ENCODE measurements at places on chromosomes 12 and 14.

DNA sequence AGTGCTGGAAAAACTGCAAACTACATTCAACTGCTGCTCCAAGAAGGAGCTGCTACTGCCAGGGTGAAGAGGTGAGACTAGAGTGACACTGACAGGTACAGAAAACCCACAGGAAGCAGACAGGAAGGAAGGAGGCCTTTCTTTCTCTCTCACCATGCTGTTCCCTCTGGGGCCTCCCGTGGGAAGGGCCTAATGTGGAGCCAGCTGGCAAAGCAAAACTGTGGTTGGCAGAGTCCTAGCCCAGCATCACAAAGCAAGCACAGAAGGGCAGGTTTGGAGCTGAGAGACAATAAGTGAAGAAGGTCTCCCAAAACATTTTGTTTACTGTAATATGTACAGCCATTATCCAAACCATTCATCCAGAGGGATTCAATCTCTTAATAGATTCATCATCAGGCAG, 122.5 kb upstream of the MAX start:
- no peak overlapping the region for H3K4me3 ChIP-seq
- no peaks in the 10 kb centered on the region for H3K27me3 ChIP-seq
- peaks cover 61% of the 10 kb centered on the region for H3K4me1 ChIP-seq
- H3K36me3 ChIP-seq: no peaks in the 10 kb centered on the region
- DNase-seq: no peak

- H3K27me3 ChIP-seq: no peaks in the 10 kb centered on the region
- H3K4me3 ChIP-seq: no peak overlapping the region
Observed at GRCh38 chr14:63632932-63633514, 8.6 kb downstream of the WDR89 start.

- no peaks in the 10 kb centered on the region for H3K4me1 ChIP-seq
- no peak for DNase-seq
- H3K27ac ChIP-seq: no peak overlapping the region
- H3K4me3 ChIP-seq: no peak overlapping the region
- no peaks in the 10 kb centered on the region for H3K27me3 ChIP-seq
Observed at GRCh38 chr12:107328442-107329133, 235.2 kb upstream of the CRY1 start.

- no peak for DNase-seq
- no peak overlapping the region for H3K4me3 ChIP-seq
Observed at GRCh38 chr14:49550286-49551184, 35.6 kb downstream of the RPS29 start.

DNA sequence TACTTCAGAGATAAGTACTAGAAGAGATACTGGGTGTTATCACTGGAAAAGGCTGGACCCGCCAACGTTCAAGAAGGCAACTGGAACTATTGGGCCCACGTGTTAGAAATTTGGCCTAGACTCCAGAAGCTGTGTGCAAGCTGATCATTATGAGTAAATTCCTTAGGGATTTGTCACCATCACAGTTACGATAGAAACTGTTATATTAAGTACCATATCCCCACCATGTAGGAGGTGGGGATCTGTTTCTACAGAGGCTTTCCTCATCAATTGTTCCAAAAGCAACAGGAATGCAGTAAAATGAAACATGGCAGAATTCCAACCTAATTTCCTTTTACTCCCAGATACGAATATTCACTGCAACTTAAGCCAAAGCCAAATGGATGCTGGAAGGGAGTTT, 170.7 kb downstream of the NOVA1 start:
- no peaks in the 10 kb centered on the region for H3K4me1 ChIP-seq
- no peak overlapping the region for H3K4me3 ChIP-seq
- H3K36me3 ChIP-seq: no peaks in the 10 kb centered on the region
- DNase-seq: no peak
